ENCODE measurements at places on chromosomes 4 and X.
A peak's percentile ranks its signal among the peaks of the same experiment; 100 is the strongest.

DNA sequence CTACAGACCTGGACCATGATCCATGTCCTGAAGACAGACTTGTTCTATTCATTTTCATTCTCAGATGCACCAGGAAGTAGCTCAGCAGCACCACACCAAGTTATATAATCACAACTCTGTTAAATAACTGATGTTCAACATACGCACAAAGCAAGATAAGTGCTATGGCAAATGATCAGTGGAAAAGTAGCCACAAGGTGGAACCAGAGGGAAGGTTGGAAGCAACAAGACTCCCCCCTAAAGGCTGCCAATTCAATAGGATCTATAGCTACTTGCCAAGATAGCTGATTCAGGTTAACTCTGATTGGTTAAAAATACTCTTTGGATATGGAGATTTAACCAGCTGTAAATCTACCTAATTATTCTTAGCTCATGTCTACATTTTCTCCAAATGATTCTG is 23.7 kb upstream of the FAM47B start:
- DNase-seq: no peak

GRCh38 chr4:81214881-81215868 is at the start of gene PRKG2:
Gene PRKG2 (minus strand): TSS chr4:81215222. CDS start chr4:81205047, 10,175 bp downstream.
- DNase-seq: no peak

- no peak for DNase-seq
Measured at GRCh38 chr4:54384563-54384962, 155.5 kb downstream of the PDGFRA start.

DNA sequence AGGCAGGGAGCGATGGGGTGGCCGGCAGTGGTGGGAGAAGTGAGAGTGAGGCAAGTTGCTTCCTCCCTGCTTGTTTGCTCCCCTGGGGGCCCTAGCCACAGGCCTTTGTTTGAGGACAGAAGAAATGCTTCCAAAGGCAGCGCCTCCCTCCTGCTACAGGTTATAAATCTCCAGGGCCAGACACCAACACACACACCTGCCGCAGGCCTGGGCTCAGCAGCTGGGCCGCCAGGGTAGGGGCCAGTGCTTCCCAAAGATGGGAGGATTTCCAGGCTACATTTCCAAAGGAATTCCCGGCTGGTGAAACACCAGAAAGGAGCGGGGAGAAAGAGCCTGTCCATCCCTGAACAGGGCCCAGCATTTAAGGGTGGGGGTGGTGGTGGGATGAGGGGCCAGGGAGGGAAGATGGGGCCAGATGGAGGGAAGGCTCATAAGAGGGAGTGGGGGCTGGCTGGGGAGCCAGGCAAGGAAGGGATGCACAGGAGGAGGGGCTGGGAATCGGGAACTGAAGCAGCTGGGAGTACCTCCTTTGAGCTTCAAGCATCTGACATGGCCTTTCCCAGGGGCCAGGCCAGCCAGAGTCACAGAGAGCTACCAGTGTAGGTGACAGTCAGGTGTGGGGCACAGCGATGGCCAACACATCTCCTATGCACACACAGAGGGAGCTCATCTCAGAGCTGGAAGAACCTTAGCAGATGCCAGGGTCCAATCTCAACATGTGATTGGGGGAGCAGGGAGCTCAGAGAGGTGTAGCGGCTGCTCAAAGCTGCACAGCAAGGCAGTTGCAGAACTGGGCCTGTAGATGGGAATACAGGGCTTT is 143.9 kb downstream of the PJA1 start:
- DNase-seq: no peak

- no peak for DNase-seq
Measured at GRCh38 chr4:70932984-70933383, 30.8 kb downstream of the MOB1B start.

DNA sequence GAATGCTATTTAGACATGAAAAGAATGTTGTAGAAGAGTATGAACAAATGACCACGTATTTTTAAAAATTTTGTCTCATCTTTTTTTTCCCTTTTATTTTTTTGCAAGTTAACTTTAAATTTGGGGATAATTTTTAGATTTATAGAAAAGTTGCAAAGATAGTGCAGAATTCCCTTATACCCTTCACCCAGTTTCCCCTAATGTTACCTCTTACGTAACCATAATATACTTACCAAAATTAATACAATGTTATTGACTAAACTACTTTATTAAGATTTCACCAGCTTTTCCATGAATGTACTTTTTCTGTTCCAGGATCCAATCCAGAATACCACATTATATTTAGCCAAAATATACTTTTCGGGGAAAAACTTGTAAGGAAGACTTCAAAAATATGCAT is 12.3 kb downstream of the CHRNA9 start:
- no peak for DNase-seq

DNA sequence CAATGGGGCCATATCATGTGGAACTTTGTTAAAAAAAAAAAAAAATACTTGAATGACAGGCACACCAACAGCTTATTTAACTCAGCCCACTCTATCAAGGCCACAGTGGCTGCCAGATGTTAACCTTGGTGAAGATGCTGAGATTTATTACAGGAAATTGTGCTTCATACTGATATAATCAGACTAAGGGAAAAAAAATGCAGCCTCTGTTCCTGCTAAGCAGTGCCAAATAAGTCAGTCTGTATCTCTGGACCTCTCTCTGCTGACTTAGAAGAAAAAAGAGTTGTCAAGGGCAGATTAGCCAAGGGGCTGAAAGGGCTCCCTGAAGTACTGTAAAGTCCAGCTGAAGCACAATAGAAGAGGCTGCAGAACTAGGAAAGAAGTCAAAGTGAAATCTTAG is 677.7 kb upstream of the HTR2C start:
- DNase-seq: no peak

- no peak for DNase-seq
Measured at GRCh38 chr4:158146736-158147135, 26.1 kb downstream of the GASK1B start.

DNA sequence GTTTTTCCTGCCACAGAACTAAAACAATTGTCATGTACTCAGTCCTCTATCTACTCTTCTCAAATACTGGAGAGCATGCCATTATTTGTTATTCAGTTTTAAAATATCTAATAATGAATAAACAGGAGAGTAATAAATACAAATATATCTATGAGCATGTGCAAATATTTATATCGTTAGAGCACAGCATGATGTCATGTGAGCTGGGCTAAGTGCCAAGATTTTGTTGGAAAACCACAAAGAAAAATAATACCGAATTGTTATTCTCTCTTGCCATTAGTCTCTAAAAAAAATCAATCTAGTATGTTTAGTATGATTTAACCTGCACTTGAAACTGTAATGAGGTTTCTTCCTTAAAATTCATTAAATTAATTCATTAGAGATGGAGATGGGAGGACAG is 97.3 kb downstream of the DDX60 start:
- no peak for DNase-seq

DNA sequence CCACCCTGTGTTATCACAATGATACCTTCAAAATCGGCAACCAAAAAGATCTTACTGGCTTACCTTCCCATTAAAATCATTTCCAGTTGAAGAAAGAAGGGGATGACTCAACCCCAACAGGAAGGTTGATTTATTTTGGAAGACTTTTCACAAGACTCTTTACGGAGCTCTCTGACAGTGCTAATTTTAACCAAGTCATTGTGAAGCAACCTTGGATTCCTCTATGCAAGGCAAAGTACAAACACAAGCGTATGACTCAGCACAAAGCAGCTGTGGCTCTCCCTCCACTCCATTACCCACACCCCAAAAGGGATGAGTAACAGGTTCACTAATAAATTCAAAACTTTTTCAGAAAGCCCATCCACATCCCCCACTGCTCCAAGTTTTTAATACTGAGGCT is 213.8 kb upstream of the FGF13 start:
- no peak for DNase-seq

- DNase-seq: no peak
Measured at GRCh38 chr4:128649161-128649560, 160.3 kb upstream of the JADE1 start.

- no peak for DNase-seq
Measured at GRCh38 chrX:137988470-137988869, 422.5 kb downstream of the ZIC3 start.

- DNase-seq: no peak
Measured at GRCh38 chrX:122087341-122087740, 1039.9 kb downstream of the GLUD2 start.

- DNase-seq: peak; percentile 80
Measured at GRCh38 chr4:88592600-88593448, 544 bp downstream of the HERC3 start.

DNA sequence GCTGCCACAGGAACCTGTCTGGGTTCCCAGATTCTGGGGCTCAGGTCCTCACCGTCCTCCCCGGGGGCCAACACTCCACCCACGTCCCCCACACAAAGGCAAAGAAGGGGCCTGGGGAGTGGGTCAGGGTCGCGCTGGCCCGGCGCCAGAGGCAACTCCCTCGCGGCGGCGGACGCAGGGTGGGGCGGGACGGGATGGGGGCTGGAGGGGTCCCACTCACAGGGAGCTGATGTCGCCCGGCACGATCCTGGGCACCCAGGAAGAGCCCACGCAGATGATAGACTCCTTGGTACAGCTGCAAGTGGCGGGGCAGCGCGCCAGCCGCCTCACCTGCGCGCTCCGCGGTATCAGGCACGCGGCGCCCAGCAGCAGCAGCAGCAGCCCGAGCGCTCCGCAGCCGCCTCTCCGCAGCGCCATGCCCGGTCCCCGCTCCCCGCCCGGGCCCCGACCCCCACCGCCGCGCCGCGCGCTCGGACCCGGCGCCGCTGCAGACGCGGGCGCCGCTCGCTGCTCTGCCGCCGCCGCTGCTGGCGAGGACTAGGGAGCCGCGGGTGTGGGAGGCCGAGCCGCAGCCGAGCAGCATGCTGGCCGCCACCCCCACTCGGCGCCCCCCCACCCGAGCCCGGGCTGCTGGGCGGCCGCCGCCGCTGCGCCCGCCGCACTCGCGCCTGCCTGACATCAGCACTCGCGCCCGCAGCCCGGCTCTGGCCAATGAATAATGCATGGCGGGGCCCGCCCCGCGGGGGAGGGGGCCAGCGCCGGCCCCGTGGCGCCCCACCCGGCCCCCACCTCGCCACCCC is at the start of gene LGI2:
LGI2 (minus strand) TSS at position 670 of the 800 bp plus-strand sequence; CDS start at position 417, 253 bp downstream.
- DNase-seq: peak; percentile 64

GRCh38 chr4:1285151-1285789 is 4.4 kb upstream of the MAEA start:
- DNase-seq: no peak

- DNase-seq: no peak
Measured at GRCh38 chr4:140719022-140719421, 37.2 kb downstream of the TBC1D9 start.

- DNase-seq: no peak
Measured at GRCh38 chr4:1983053-1983845, 25.5 kb downstream of the NELFA start.

- DNase-seq: no peak
Measured at GRCh38 chr4:95910749-95911148, 70.9 kb downstream of the PDHA2 start.

GRCh38 chrX:63128509-63128908 is 222.6 kb downstream of the SPIN4 start:
- DNase-seq: peak; percentile 43

GRCh38 chr4:159178151-159178546 is 75.3 kb downstream of the RAPGEF2 start:
- no peak for DNase-seq

- DNase-seq: no peak
Measured at GRCh38 chrX:21590012-21590776, 67.9 kb downstream of the KLHL34 start.

DNA sequence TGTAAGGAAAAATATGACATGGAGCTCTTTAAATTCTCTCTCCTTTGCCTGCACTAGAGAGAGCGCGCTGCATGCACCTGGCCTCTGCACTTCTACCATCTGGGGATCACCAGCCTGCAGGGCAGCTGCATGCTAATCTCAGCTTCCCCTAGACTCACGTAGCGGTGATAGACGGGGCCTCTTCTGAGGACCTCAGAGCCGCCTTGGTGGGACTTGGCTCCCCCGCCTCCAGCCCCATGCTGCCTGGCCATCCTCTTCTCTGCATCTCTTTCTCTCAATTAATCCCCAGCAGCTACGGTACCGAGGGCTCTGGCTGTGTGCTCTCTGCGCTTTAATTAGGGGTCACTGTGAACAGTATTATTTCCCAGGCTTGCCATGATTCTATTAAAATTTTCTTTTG is 52.8 kb upstream of the PSAPL1 start:
- no peak for DNase-seq

DNA sequence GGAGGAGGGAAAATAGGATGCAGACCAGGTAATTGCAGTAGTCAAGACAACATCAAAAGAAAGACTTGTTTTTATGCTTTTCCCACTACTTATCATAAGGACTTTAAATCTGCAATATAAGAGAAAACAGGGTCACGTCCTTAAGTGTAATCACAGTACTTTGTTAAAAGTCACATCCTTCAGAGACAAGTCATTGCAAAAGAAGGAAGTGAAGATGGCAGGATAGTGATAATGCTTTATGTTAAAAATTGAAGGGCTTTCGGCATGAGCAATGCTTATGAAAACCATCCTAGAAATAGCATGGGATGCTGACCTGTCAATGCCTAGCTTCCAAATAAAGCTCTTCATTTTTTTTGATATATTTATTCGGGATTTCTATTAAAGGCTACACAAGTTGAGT is 110.2 kb upstream of the TENM3 start:
- DNase-seq: no peak

- no peak for DNase-seq
Measured at GRCh38 chr4:185740471-185740873, 71.5 kb downstream of the SORBS2 start.

DNA sequence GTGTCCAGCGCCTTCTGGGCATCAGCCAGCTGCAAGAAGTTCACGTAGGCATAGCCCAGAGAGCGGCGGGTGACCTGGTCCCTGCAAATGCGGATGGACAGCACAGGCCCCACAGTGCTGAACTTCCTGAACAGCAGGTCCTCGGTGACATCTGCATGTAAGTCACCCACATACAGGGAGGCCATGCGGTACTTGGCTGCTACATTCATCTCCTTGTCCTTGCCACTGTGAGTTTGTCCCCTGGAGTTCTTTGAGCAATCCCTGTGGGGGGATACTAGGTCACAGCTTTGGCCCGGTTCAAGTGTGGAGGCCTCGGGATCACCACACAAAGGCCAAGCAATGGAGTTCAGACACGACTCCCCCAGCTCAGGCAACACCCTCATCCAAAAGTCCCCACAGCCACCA is 776 bp downstream of the PABPC4L start:
- no peak for DNase-seq
